ENCODE measurements at places on chromosomes 1 and 21.

- no peak for DNase-seq
Observed at GRCh38 chr1:101739826-101740330, 256.8 kb downstream of the OLFM3 start.

DNA sequence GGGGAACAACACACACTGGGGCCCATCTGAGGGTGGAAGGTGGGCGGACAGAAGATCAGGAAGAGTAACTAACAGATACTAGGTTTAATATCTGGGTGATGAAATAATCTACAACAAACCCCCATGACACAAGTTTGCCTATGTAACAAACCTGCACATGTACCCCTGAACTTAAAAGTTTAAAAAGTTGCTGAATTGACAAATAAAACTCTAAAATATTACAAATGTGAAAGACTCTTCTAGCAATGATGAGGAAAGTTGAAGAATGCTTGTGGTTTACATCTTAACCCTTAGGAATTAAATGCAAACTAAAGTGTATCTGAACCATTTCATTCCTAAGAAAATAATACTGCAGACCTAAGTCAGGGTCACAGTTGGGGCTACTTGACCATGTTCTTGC is 525.6 kb upstream of the CAMK1G start:
- no peak for DNase-seq

- no peak for DNase-seq
Observed at GRCh38 chr1:20279509-20279908, 11.2 kb upstream of the VWA5B1 start.

DNA sequence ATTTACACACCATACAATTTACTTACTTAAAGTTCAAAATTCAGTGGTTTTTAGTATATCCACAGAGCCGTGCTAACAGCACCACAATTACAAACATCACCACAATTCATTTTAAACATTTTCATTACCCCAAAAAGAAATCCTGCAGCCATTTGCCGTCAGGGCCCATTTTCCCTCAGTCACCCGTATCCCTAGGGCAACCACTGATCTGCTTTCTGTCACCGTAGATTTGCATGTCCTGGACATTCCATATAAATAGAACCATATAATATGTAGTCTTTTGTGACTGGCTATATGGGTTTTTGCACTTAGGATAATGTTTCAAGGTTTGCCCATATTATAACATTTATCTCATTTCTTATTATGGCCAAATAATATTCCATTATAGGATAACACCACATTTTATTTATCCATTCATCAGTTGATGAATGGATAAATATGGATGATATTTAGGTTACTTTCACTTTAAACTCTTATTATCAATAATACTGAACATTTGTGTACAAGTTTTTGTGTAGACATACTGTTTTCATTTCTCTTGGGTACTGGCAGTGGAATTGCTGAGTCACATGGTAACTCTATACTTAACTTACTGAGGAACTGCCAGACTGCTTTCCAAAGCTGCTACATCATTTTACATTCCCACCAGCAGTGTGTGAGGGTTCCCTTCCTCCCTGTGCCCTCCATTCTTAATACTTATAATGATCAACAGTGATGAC is 68.9 kb downstream of the ST3GAL3 start:
- no peak for DNase-seq

DNA sequence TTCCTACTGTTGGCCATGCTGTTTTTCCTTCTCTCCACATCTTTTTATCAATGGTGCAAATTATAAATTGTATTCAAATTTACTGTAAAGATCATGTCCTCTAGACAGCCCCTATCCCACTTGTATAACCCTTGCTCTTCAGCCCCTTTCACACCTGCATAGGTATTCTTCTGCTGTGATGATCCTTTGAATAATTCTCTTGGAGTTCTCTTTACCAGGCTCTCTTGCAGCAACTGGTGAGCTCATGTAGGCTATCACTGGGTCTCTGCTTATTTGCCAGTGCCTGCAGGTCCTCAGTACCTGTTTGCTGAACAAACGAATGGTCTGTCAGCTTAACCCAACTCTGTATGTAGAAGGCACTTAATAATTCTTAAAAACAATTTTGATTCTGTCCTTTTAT is 8.2 kb downstream of the PTPRC start:
- no peak for DNase-seq

GRCh38 chr1:38041936-38042834 is 4.4 kb downstream of the POU3F1 start:
- DNase-seq: peak; percentile 88

DNA sequence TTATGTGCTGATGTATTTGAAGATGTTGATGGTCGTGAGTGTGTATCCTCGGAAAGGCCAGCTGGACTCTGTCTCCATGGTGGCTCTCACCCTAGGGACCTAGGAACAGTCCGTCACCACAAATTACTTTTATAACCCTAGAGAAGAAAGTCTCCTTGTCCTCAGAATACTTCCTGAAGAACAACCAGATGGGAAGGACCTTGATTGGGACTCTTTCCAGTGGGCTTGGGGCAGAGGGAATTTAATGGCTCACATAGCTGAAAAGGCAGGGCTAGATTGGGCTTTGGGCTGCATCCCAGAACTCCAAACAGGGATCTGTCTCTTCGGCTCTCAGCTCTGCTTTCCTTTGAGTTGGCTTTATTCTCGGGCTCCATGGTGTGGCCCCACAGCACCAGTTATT is 90.8 kb downstream of the TBX19 start:
- no peak for DNase-seq

DNA sequence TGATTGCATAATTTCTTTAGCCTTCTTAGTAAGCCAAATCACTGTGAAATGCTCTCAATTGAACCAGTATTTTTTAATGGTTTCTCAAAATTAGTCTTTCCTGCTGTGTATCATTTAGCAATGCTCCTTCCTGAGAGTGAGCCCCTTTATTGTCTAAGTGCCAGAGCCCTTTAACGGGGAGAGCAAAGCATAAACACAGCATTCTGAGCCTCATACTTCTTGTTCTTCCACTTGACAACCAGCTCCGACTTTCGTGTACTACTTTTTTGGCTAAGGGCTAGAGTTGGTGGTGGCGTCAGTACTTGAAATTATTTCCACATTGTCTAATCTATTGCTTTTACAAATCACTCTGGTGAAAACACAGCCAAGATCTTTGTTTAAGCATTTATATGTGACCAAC is 299.0 kb downstream of the TPR start:
- no peak for DNase-seq

DNA sequence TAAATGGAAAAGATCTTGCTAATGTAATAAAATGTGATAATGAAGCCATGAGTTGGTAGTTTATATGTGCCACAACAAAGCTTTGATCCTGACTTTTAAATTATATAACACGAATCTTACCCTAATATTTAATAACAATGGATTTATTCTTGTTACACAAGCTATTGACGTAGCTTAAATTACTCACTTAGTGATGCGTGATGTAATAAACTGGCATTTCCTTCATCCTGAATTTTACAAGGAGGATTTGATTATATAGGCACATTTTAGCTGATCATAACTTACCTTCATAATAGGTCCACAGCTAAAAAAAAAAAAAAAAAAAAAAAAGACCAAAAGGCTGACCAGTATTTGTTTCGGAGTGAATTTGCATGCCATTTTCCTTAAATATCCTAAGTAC is 76.2 kb upstream of the IVNS1ABP start:
- no peak for DNase-seq

DNA sequence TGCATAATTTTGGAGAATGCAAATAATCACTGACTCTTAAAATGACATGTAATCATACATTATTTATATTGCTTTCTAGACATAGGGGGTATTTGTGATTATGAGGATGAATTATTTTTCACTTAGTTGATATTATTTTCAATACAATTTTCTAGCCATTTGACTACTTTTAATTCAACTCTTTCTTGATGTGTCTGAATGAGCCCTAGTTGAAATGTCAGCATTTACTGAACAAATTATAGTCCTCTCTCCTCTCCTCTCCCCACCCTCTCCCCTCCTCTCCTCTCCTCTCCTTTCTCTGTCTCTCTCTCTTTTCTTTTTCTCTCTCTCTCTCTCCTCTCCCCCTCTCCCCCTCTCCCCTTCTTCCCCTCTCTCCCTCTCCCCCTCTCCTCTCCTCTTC is 194.6 kb downstream of the GPR52 start:
- DNase-seq: no peak

GRCh38 chr1:218823291-218823900 is 350.3 kb upstream of the LYPLAL1 start:
- DNase-seq: no peak

DNA sequence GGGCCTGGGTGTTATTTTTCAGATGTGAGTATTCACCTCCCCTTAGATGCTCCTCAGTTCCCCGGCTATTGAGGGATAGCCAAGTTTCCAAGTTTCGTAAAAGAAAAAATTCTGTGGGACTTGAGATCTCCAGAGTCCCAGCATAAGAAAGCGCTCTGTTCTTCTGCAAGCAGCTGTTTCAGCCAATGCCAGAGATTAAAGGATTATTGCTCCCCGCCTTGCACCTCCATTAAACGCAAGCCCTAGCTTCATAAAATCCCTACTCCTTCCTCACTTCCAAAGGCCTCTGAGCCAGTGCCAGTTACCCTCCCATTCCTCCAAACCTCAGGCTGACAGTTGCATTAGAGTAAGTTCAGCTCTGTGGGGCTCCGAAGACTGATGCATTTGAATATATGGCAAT is 56.4 kb downstream of the CHIA start:
- DNase-seq: peak; percentile 38

- DNase-seq: no peak
Observed at GRCh38 chr1:84919461-84919970, 26.5 kb upstream of the LPAR3 start.

GRCh38 chr1:23736437-23737134 is 6.7 kb upstream of the ELOA start:
- DNase-seq: no peak

DNA sequence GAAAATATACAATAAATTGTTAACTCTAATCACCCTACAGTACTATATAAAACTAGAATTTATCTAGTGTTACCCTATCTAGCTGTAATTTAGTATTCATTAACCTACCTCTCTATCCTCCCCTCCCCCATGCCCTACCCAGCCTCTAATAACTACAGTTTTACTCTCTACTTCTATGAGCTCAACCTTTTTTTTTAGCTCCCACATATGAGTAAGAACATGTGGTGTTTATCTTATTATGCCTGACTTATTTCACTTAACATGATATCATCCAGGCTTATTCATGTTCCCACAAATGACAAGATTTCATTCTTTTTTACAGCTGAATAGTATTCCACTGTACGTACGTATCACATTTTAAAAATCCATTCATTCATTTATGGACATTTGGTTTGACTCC is 46.0 kb upstream of the WARS2 start:
- DNase-seq: no peak

- DNase-seq: no peak
Observed at GRCh38 chr1:197222025-197222685, 45.9 kb upstream of the CRB1 start.

DNA sequence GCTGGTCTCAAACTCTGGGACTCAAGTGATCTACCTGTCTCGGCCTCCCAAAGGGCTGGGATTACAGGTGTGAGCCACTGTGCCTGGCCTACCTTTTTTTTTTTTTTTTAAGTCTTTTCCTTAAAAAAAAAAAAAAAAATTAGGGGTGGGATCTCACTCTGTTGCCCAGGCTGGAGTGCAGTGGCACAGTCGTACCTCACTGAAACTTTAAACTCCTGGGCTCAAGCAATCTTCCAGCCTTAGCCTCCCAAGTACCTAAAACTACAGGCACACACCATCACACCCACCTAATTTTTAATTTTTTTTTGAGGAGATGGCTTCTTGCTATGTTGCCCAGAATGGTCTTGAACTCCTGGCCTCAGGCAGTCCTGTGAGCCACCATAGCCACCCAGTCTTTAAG is 38.5 kb downstream of the RNF2 start:
- no peak for DNase-seq

- DNase-seq: no peak
Observed at GRCh38 chr1:30284226-30284625, 439.2 kb downstream of the MATN1 start.

DNA sequence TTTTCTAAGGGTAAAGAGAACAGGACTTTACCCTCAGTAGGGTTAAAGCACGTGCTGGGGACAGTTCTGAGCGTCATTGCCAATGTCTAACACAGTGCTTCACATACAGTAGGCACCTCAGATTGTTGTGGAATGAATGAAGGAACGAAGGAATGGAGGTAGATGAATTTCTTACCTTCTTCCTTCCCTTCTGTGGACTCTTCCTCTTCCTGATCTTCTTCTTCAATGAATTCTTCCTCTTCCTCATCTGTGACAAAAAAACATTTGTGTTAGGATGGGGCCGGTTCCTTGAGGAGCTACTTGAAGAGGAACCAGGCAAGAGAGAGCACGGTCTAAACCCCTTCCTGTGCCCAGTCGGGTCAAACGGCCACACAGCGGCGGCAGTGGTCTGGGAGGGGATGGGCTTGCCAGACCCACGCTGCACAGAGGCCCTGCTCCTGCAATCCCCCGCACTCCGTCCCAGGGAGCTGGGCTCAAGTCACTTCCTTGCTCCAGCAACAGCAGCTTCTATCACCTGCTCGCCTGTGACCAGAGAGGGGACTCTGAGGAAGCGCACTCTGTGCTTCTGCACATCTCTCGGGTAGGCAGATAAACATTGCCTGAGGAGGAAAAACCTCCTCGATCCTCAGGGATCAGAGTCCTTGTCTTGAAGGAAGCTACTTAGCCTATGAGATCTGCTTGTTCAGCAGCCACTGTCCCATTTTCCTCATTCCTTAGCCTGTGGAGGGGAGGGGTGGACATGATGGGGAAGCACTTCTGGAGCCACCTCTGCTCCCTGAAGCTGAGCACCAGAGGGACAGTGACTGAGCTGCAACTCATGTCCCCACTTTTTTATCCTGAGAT is 8.0 kb upstream of the SLC30A2 start:
- DNase-seq: peak; percentile 48

- DNase-seq: no peak
Observed at GRCh38 chr1:34736692-34737091, 18.2 kb upstream of the GJB5 start.

- no peak for DNase-seq
Observed at GRCh38 chr21:41675574-41675973, 91.3 kb downstream of the RIPK4 start.

DNA sequence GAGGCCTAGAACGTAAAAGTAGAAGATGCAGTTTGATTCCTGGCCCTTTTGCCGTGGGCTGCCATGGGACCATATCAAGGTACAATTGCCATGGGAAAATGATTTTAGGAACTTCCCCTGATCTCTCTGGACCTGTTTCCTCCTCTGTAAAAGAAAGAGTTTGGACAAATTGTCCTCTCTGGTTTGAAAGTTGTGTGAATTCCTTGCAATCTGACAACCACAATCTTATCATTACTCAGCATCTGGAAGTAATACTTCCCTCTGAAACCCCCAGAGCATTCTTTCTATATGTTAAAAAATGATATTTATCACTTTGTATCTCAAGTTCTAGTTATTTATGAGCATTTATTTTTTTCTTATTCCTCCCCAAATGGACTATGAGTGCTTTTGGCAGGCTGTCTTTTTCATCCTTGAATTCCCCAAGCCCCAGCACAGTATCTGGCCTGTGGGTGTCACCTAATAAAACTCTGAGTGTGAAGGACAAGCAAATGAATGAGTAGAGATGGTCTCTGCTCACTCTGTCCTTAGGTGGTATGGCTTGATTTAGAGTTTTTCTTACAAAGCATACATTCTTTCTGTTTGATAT is 181.1 kb downstream of the DYRK1A start:
- no peak for DNase-seq

Measured in neural progenitor cell (in vitro differentiated cells).